ENCODE measurements at places on chromosomes 12 and 14. TPM values are rescaled to one million over a fixed set of nuclear protein-coding genes. Genes with fewer than 3 reads are reported as not detected.

The BCL11B gene
- 0.23 TPM for total RNA-seq

- DNase-seq, result no peak
Measured at GRCh38 chr12:124792961-124793441, 70.7 kb downstream of the SCARB1 start.

DNA sequence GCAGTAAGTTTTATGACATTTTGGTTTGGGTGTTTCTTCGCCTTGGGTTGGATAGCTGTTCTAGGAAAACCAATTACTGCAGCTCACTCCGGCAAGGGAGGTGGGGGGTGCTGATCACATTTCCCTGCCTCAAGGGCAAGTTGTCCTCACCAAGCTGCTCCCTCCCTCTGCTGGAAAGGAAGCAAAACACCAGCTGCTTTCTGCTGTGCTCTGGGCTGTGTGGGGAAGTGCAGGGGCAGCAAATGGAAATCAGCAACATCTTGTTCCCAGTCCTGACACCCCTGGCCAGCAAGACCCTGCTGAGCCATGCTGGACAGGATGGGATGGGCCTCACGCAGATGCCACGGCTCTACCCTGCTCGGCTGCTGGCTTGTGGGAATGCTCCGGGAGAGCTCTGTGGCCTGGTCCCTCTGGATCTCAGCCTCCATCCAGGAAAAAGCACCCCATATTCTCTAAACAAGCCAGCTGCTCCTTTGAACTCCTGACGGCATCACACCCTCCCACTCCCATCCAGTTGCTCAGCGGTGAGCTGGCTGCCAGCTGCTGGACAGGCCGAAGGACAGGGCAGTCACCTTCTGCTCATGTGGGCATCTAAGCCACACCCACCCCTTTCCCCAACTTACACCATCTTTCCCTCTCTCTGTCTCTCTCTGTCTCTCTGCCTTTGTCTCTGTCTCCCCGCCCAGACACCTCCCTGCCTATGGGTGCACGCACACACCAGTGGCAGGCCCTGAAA lies 52.4 kb upstream of the EIF5 start:
- no peak for DNase-seq

The ADAM20 gene
- 0.31 TPM for total RNA-seq

DNA sequence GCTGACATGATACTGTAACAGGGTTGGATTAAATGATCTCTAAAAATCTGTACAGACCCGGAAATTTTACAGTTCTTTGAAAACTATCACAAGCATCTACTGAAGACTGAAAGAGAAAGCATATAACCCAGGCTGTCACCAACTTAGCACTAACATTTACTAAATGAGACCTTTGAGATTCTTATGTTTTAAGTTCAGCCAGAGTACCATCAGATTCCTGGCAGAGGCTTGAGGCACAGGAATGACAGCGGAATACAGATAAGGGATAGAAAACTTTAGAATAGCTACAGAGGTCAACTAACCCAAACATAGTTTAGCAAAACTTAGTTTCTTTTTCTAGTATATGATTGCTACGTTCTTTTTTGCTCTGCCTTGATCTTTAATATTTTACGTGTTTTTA lies 91.6 kb upstream of the FERMT2 start:
- no peak for DNase-seq

DNA sequence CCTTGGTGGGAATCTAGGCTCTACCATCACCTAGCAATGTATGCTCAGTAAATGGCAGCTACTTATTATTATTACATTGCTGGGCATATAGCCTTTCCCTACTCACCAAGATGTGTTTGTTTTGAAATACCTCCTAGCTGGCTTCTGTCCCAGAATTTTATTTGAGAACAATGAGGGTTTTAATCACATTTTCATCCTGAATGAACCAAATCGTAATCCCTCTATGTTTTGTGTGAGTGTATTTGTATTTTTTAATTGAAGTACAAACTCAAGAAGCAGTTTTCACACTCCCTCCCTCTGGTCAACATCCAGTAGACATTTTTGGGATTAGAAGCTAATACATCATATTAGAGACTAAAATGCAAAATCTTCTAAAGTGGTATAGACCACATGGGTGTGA lies 7.6 kb downstream of the SLC7A8 start:
- DNase-seq, result no peak

The COX6A1 gene
- 557 TPM for total RNA-seq

DNA sequence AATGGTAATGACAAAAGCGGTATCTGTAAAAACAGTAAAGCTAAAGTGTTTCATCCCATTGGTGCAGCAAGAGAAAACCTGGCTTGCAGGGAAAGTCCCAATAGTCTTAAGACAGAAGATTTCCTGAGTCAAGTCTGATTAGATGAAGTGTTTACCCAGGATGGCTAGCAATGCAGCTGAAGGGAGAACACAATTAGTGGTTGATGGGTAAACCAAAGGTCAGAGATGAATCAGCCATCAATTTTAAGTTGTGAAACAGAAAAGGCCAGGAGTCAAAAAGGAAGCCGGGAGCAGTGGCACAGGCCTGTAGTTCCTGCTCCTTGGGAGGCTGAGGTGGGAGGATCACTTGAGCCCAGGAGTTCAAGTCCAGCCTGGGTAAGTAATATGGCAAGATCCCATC lies 52.6 kb downstream of the SEC23A start:
- DNase-seq, result no peak

The DIO3 gene
- total RNA-seq, result 4.4 TPM

DNA sequence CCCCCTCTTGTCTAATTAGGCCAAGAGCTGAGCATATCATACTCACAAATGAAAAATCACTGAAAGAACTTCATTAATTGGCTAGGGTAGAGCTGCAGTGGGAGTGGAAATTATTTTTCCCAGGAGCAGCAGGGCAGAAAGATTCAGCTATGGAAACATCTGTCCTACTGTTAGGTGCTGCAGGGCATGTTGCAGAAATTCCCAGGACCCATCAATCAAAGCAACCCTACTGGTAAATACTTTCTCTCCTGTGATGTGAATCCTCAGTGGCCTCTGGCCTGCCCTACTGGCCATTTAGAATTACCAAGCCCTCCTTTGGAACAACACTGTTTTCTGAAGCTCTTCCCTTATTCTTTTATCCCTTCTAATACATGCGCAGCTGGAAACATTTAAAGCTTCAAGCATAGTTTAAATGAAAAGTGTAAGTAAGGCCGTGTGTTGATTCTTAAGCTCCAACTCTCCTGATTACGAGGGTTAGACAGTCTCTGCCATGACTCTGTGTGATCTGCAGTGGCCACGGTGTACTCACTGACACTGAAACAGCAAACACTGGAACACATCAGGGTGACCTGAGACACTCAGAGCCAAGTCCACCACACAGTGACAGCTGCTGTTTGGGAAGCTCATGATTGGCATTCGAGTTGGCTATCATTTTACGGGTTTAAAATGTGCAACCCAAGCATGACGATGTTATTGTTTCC lies 62.6 kb upstream of the TMCC3 start:
- no peak for DNase-seq

The SLC7A7 gene
- total RNA-seq, result 0.85 TPM

DNA sequence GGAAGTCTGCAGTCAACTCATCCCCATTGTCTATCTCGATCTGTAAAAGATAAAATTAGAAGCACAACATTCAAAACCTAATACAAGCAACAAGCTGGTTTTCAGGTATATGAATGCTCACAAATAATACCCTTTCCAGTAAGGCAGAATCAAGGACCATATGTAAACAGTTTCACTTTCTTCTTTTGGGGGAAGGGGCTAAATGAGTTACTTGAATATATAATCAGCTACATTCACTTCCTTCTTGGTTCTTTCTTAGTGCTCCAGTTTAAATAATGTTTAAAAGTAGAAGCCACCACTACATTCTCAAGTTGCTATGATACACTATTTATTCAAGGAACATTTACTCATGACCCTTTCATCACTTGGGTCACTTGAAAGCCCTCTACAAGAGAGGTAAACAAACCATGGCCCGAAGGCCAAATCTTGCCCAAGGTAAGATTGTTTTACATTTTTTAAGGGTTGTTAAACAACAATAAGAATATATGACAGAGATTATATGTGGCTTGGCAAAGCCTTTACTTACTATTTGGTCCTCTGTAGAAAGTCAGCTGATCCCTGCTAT lies 10.3 kb downstream of the TWF1 start:
- DNase-seq, result no peak

- DNase-seq, result no peak
Measured at GRCh38 chr12:94969424-94969823, 34.1 kb downstream of the NDUFA12 start.

DNA sequence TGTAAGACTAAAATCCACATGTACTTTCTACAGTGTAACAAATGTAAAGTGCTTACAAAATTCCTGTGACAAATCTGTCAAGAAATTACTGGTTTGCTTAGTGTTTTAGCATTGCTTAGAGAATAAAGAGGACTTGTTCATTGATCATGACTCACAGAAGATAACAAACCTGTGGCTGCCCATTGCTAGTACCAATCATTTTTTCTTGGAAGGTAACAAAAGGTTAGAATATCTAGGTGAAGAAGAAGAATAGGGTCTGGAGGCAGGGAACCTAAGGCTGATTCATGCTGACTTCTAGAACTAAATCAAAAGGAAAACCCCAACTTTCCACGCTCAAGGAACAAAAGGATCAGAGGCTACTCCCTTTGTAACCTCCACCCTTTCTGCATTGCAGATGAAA lies 232.7 kb upstream of the ABCD2 start:
- no peak for DNase-seq

- no peak for DNase-seq
Measured at GRCh38 chr12:72105849-72106248, 166.3 kb upstream of the TRHDE start.

DNA sequence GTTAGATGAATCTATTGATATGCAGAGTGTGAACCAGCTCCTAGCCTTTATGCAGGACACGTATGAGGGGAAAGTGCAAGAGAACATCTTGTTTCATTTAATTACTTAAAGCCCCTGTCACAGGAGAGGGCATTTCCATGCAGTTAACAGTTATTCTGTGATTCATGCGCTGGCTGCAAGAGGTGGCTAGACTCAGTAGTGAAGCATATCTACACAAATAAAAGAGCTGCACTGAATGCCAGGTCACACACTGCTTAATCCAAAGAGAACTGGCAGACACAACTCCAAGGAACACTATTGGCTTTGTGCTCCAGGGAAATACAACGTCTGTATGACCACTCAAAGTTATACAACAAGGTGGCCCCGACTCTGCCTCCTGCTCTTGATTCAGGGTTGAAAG lies 394.1 kb downstream of the C12orf75 start:
- DNase-seq, result no peak

The GDF11 gene
- total RNA-seq, result 11.8 TPM

DNA sequence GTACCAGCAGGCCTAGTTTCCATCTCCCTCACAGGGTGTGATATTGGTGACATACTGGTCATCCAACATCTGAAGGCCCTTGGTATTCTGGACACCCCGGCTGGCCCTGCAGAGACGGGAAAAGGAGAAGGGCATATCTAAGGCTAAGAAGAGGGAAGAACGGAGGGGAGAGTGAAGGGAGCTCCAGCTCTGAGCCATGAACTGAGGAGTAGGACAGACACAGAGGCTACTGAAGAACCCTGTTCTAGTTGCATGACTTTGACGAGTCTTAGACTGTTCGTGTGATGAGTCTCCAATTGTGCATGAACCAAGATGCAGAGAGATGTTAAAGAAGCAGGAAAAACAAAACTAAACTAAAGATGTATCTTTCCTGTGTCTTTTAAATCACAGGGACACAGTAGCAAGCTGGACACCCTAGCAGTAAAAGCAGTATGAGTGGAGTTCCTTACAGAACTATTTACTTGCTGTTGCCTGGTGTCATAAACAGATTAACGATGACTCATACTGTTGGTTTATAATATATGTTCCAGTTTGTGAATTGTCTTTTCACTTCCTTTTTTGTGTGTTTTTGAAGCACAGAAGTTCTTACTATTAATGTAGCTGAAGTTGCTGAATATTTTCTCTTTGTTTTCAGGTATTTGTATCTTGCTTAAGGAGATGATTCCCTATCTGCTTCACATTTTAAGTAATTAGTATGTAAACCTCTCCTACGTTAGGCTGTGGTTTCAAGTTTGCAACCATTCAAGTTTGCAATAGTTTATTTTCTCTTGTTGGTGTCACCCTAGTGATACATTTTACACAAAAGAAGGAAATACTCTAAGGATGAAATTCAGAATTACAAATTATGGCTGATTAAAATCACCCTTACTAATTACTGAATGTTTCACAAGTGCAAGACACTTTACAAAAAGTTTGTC lies 15.7 kb downstream of the FAR2 start:
- no peak for DNase-seq

- no peak for DNase-seq
Measured at GRCh38 chr14:31487886-31488285, at the start of gene GPR33. Gene GPR33 (minus strand): TSS chr14:31488039. CDS start chr14:31483965, 4,074 bp downstream.

DNA sequence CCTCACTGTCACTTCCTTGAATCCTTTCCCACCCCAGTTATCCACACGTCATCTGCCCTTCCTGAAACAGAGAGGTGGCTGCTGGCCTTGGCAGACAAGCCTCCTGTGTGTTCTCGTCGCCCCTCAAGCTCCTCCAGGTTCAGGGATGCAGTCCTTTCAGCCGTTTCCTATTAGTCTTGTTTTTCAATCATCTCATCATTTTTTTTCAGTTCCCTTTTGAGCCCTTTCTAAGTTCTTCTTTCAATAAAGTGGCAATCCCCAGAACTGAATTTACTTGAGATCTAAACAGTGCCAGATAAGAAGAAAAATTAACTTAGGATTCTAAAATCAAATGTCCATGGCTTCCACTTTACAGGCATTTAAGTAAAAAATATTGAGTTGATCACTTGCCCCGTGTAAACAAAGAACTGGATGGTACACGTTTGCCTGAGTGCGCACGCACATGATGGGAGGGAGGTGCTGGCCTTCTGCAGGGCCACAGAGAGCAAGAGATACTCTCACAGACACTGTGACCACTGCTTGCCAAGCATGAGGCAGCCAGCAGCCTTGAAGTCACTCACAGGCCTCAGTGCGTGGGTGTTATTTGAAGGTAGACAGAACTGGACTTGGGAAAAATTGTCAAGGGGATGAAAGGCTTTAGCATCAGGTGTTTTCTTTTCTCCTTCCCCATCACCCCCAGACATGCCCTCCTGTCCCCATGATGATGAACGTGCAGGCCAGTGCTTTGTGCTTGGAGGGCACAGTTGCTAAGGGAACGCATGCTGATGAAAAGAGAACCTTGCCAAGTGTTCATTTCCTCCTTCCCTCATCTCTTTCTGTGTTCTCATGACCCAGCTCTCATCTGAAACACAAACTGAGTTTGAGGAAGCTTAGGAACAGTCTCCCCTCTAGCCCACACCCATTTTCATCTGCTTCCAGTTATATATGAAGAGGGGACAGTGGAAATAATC lies 408.3 kb downstream of the EGLN3 start:
- no peak for DNase-seq

GRCh38 chr12:132471011-132471857 lies 18.7 kb upstream of the FBRSL1 start:
- no peak for DNase-seq

DNA sequence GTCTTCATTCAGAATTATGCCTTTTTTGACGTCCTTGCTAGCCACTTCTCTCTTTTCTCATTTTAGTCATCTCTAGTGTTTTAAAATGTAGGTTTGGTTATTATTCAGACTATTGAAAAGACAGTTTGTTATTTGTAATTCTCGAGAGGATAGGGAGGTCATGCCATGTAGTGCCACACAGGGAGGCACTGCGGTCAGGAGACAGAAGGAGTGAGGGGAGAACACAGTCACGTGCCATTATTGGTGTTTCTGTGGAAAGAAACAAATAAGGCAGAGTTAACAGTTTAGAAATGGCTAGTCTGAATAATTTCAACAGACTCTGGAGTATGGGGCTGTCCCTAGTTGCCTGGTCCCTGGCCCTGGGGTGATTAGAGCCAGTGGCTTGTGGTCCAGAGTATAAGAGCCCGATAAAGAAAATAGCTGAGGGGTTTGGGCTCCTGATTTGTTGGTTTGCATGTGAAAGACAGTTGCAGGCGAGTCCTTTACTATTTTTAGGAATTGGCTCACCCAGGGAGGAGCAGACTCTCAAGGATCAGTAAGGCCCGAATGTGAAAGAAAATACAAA lies 278.1 kb upstream of the SEL1L start:
- no peak for DNase-seq
